Type B pancreatic cell (in vitro differentiated cells): ENCODE measurements at places on chromosomes 5 and 9.

DNA sequence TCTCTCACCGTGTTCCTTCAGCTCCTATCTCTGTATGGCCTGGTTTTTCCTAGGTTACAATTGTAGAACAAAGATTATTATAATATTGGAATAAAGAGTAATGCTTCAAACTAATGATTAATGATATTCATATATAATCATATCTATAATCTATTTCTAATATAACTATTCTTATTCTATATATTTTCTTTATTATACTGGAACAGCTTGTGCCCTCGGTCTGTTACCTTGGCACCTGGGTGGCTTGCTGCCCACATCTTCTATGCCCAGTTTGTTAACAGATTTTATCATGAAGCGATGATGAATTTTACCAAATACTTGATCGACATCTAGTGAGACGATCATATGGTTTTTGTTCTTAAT is 363.6 kb upstream of the TYRP1 start:
- DNase-seq = no peak

DNA sequence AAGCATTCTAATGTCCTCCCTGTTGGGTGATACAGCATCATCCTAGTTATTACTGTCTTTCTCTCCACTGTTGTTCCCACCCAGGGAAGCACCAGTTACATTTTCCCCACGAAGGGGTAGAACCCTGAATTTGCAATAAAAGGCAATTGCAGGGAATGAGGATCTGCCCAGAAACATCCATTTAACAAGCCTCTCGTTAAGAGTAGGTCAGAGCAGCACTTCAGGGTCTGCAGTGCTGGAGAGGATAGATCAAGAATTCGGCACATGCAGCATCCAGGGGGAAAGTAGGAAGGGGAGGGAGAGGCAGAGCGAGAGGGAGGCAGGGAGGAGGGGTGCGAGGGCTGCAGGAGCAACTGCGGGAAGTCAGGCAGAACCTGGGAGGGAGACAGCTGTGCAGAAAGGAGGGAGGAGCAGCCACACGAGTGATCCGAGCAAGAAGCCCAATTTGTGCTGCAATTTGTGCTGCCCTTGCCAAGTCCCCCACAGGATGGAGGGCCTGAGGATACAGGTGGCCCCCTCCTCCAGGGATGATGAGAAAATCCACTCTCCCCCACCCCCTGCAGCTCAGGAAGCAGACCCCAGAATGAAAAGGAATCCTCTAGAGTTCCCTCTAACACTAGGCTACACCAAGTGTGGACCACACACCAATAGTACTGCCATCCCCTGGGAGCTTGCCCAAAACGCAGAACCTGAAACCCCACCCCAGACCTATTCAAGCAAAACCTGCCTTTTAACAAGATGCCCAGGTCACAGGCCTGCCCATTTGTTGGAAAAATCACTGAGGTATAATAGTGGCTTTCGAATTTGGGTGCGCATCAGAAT is 62.2 kb downstream of the EPB41L4B start:
- DNase-seq = peak; percentile 64

DNA sequence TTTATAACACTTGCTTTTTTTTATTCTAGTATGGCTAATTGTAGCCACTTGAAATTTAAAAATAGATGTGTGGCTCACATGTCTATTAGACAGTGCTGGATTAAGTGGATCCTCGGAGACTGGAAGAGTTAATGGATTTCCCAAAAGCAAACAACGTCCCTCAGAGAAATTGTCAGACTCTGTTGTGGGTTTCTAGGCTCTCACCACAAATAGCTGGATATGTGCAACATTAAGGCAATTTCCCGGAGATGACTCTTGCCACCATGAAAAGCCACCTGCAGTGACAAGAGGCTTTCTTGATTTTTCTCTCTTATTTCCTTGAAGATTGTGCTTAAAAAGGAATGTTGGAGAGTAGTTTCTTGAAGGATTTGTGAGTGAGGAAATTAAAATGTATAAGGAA is 43.2 kb downstream of the TMEM167A start:
- DNase-seq = no peak

GRCh38 chr9:132006677-132007370 is 72.8 kb downstream of the MED27 start:
- no peak for DNase-seq

- DNase-seq = no peak
These were observed 101.2 kb downstream of the PARP8 start for GRCh38 chr5:50767588-50767987.

- no peak for DNase-seq
These were observed 234.7 kb downstream of the NMUR2 start for GRCh38 chr5:152170350-152170749.

GRCh38 chr5:102932781-102933180 is 177.7 kb downstream of the PAM start:
- no peak for DNase-seq

DNA sequence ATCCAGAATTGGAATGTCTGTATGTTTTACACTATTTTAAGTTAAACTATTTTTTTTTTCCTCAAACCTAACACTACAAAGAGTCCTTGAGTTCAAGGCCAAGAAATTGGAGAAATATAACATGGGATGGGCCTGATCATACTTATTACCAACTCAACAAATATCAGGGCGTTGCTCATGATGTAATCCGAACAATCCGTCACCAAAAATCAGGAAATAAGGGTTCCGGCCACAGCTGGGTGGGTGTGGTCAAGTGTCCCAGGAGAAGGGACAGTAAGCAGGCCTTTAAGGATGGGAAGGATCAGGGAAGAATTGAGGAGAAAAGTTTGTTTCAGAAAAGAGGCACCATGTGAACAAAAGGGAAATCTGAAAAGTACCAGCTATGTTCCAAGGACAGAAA is 29.8 kb downstream of the MED27 start:
- no peak for DNase-seq

- DNase-seq = no peak
These were observed 20.8 kb upstream of the ATG10 start for GRCh38 chr5:81950996-81951395.

DNA sequence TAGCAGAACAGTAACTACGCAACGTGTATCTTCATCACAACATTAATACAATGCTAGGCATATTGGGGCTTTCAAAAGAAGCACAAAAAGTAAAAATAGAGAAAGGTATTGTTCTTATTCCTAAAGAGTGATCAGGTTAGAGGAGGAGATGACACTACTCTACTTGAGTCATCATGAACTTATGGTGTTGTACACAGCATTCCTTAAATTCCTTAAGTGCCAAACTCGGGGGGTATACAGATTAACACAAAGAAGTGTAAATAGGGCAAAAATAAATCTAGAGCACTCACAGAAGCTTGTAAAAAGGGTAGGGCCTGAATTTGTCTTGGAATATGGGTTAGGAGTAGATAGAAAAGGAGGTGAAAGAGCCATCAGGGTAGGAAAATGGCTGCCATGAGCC is 308.0 kb upstream of the DAP start:
- DNase-seq = no peak

DNA sequence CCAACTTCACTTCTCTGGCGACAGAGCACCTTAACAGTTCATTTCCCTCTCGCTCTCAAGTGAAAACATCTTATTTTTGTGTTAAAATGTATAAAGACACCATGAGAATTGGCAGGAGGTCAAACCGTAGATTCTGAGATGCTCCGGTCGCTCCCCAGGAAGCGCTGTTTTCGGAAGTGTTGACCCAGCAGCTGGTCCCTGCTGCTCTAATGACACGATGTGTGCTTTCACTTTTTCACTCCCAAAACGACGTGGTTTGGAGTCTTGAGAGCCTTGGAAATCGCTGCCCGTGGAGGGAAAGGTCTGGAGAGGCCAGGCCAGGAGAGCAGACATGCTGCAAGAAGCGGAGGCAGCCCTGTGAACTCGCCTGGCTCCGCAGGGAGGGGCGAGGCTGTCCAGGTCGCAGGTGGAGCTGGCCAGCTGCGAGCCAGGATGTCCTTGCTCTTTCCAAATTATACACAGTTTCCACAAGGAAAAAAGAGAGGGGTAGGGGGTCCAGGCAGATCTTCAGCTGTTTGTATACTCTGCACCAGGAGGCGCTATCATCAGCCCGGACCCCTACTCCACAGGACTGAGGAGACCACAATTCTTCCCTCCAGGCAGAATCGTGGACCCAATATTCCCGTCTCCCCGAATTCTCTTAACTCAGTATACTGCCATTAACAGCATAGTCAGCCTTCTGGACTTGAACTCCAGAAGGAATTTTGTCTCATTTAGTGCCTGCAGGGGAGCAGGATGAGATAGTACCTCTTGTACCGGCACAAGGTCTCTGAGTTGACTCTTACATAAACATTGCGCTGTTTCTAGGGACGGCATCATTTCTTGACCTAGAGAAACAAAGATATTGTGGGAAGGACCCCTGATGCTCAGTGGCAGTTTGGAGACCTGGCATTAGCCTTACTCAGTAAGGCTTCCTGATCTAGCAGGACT is 248.6 kb upstream of the ANKRD55 start:
- no peak for DNase-seq

DNA sequence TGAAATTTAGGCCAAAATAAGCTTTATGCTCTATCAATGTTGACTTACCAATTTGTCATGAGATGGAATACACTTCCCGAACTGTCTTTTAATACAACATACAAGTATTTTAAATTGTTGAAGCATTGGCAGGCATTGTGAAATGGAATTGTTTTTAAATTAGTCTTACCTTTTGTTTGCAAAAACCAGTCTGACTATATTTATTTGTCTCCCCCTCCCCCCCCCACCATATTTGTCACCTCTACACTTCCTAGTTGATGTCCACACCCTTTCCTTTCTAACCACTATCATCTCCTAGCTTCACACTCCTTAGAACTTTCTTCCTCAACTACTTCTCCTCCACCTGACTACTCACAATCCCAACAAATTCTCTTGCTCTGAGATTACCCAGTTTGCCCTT is 40.9 kb downstream of the FAF2 start:
- no peak for DNase-seq

- DNase-seq = no peak
These were observed 1.7 kb upstream of the GBGT1 start for GRCh38 chr9:133165452-133165730.

GRCh38 chr5:178931846-178932760 is 8.9 kb upstream of the ZNF454 start:
- no peak for DNase-seq

GRCh38 chr9:8484597-8485191 is 685.1 kb upstream of the DMAC1 start:
- no peak for DNase-seq

- DNase-seq = peak; percentile 36
These were observed 36.7 kb upstream of the KCNIP1 start for GRCh38 chr5:170466988-170467707.

DNA sequence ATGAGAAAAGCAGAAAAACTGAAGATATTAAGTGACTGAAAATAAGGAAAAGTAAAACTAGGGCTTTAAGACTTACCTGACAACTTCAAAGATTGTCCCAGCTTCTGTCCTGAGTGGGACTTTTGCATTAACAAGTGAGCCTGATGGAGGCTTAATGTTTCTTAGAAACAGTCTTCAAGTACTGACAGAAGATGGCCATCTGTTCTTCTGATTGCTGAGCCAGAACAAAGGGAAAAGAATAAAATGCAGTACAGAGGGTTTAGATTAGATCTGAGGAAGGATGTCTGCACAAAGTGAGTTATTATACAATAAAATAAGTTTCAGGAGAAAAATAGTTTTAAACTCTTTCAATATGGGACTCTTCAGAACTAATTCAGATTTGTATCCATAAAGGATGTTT is 500.7 kb downstream of the CETN3 start:
- DNase-seq = no peak

DNA sequence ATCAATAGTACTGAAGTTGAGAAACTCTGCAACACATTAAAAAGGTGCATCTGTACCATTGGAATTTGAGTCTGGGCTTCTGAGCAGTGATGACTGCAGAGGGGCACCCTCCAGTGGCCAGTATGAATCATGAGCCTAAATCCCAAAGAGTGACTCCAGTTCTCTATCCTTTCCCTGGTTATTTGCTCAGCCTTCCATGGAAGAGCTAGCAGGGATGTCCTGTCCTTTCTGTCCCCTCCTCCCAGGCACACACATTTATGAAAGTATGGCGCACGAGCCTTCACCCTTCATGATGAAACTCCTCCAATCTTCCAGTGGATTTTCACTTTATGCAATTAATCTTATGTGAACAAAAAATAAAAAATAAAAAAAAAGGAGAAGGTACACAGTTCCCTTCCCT is 81.0 kb downstream of the ESM1 start:
- DNase-seq = no peak

GRCh38 chr9:128370367-128370751 is 815 bp upstream of the URM1 start:
- no peak for DNase-seq
